ENCODE measurements at places on chromosomes 5 and 9.

DNA sequence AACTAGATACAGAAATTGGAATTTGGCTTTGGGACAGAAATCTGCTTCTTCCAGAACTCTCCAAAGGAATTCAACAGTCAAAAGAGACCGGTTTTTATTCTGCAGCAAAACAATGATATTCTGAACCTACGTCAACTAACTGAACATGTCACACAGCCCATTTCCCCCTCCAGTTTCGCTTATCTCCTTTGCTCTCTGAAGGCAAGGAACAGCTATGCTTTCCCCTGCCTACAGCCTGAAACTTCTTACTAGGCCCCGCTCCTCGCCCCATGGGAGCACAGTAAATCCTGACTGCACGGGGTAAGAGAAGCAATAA, 488 bp downstream of the SKIC3 start:
- no peak for DNase-seq

DNA sequence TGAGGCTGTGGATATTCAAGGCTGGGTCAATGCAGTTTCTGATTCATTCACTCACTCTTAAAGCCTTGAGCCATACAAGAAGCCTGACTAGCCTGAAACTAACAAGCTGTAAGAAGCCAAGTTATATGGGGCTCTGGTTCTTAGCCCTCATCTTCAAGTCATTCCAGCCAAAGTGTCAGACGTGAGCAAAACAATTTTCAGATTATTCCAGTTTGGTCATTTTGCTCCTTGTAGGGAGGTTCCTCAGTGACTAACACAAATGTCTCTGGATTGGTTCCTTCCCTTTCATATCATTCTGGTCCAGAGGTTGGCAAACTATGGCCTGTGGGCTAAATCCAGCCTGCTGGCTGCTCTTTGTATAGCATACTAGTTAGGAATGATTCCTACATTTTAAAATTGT, 12.5 kb upstream of the SHOC1 start:
- no peak for DNase-seq

DNA sequence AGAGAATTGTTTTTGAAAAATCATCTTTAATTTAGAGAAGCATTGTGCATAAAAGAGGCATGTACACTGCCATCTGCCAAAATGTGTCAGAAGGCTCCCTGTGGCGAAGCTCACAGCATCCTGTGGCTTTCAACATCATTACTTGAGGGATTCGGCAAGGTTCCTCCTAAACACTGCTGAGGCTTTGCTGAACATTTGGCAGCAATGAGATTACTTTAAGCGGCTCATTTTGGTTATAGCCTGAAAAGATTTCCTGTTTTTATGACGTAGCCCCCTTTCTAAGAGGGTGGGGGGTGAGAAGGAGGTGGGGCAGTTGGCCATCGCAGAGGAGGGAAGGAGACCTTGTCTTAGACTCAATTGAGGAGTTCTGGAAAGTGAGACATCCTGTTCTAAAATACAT, 469.4 kb downstream of the RASEF start:
- no peak for DNase-seq

DNA sequence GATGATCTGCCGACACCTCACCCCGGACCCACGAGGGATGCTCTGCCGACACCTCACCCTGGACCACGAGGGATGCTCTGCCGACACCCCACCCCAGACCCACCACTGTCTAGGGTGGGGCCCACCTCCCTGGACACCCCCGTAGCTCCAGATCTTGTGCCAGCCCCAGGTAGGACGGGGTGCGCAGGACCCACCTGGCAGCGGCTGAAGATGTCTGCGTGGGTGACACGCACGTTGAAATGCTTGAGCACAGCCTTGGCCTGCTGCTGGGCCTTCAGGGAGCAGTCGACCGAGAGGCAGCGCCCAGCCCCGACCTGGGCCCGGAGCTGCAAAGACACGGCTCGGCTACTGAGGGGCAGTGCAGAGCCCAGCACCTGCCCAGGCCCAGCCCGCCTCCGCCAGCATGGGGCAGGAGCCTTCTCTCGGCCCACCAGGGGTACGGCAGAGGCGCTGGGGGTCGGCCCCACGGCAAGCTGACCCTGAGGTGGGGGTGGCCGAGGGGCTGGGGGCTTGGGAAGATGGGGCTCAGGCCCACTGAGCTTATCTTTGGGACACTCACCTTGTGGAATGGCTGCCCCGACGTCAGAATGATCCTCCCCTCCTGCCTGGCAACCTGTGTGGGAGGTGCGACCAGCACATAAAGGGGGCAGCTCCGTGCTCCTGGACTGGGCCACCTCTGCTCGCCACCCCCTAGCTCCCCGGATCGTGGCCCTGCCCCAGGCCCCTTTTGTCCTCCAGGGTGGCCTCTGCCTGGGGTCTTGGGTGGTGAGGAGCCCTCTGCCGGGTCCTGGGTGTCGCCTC, 21.7 kb upstream of the NRARP start:
- no peak for DNase-seq

GRCh38 chr5:140293091-140293848, 9.6 kb downstream of the PFDN1 start:
- DNase-seq = no peak

DNA sequence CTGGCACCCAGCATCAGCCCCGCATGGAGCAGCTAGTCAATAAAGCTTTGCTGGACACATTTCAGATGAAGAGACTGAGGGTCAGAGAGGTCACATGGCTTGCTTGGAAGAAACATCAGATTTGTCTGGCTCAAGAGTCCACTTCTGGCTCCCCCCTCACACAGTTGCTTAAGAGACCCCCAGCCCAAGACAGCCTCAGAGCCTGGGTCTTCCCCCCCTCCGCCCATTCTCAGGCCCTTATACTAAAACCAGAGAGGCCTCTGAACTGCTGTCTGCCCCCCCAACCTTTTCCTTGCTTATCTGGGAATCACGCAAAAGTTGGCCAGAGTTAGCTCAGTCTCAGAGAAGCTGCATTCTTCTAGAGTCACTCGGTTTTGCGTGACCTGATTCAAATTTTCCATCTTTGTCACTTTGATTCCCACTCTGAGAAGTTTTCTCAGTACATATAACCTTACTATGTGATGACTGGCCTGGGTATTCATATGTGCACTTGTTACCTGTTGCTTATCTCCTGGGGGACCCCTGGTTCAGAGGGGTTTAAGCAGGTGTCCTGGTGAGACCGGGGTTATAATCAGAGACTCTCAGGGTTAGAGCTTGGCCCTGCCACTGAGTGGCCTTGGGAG, 145.4 kb upstream of the IER5L start:
- DNase-seq = no peak

Data from breast epithelium (tissue), 4 donors.